ENCODE measurements at places on chromosomes 6 and 20.

GRCh38 chr6:133300896-133301295 is 59.7 kb downstream of the EYA4 start:
- DNase-seq: no peak

- DNase-seq: no peak
Measured at GRCh38 chr20:64268174-64268573, 12.6 kb downstream of the PCMTD2 start.

DNA sequence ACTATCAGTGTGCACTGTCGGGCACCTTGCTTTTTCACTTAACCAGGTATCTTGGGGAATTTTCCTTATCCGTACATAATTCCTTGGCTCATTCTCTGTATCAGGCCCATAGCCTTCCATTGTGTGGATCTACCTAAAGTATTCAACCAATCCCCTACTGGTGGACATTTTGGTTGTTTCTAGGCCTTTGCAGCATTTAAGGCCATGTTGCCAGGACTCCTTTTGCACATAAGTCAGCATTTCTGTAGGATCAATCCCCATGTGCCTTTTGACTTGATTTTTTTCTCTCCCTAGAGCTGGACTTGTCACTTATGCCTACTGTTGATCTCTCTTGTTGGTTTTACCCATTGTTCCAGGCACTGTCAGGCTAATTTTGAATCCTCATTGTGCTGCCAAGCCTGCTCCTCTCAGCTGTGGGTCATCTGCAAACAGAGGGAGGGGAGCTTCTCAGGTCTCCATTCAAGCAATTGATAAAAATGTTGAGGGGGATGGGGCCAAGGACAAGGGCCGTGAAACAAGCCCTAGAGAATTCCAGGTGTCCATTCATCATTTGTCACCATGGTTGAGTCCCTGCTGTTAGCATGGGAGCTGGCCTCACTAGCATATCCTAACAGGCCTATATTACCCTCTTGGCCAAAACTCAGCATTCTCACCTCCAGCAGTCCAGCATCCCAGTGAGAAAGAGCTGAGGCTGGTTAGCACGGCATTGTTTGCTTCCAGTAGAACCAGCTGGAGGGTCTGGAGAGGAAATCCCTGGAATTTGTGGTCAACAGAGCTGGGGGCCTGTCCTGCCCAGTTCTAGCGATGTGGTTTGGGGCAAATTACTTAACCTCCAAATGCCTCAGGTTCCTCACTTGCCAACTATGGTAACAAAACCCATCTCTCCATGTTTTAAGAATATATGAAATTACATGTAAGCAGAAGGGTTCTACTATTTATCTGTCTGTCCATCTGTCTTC is 178.4 kb downstream of the MRPL14 start:
- DNase-seq: no peak

GRCh38 chr6:168157272-168158212 is 78.5 kb upstream of the FRMD1 start:
- DNase-seq: peak; percentile 23

DNA sequence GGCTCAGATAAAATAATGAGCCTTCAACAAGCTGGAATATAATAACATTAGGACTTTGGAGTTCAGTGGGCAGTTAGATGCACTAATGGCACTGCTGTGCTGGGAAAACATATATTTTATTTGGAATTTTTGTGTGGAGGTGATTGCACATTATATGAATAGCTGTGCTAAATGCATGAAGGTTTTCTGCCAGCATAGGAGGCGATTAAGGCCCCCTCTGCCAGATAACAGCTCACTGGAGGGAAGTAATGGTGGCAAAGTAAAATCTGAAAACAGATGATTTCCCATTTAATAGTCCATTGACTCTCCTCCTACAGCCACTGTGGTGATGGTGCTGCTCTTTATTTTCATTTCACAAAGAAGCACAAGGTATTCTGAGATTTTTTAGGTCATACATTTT is 326.0 kb downstream of the GRIK2 start:
- no peak for DNase-seq

- no peak for DNase-seq
Measured at GRCh38 chr6:67591910-67592309, 1043.2 kb upstream of the ADGRB3 start.

DNA sequence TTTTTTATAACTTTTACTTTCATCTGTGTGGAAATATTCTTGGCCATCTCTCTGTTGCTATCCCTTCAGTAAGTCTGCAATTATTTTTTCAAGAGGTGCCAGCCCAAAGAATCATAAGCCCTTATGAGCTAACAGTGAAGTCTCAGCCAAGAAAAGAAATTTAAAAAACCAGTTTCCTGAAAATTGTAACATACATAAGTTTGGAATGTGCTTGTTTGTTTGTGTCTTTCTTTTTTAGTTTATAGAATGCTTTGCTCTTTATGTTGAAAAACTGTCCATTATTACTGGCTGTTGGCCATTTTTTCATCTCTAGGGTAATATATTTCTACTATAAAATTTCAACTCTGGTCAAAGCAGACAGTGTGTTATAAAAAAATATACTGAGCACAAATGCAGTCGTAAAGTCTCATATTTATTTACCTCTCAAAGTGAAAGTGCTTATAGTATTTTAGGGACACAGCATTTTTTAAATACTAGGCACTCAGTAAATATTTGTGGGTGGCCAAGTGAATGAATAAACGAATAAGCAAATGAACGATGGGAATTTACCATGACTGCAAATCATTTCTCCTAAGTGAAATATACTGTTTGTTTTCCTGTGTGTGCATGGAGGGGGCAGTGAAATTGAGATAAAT is 659.7 kb downstream of the KIF16B start:
- DNase-seq: no peak

GRCh38 chr6:103719545-103719944 is 1140.2 kb downstream of the HACE1 start:
- no peak for DNase-seq

DNA sequence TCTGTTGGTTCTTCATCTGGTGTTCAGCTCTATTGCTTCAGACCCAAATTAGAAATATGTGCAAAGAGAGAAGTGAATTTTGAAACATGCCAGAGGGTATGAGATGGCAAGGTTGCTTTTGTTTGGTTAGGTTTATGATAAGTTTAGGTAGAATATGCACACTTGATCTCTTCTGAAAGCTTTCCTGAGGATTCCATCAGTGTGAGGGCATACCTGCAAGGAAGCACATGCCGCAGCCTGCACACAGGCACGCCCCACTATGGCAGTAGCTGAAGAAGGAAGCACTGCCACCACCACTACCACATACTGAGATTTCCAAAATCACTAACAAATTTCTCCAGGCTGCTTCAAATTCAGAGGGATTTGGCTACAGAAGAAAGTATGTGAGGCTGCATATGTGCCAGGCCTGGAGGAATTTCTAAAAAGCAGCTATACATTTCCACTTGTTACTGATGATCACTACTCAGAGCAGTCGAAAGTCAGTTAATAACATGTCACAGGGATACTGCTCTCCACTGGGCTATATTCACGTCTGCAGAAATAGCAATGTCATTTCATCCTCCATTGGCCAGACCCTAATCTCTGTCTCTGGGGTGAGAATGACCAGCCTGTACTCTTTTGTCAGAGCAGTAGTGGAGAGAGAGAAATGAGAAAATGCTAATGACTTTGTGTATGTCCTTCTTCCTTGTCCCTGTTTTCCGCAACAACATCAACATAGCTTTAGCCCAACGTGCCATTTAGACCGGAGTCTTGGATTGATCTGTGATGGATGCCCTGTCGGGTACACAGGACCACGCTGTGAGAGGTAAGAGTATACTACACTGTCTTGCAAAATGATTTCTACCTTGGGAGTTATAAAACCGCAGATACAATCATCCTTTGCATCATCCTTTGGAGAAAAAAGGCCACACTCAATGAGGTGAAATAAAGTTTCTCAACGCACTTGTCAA is 396.7 kb downstream of the LAMA2 start:
- no peak for DNase-seq

GRCh38 chr6:162798546-162799266 is 70.9 kb downstream of the PACRG start:
- no peak for DNase-seq

DNA sequence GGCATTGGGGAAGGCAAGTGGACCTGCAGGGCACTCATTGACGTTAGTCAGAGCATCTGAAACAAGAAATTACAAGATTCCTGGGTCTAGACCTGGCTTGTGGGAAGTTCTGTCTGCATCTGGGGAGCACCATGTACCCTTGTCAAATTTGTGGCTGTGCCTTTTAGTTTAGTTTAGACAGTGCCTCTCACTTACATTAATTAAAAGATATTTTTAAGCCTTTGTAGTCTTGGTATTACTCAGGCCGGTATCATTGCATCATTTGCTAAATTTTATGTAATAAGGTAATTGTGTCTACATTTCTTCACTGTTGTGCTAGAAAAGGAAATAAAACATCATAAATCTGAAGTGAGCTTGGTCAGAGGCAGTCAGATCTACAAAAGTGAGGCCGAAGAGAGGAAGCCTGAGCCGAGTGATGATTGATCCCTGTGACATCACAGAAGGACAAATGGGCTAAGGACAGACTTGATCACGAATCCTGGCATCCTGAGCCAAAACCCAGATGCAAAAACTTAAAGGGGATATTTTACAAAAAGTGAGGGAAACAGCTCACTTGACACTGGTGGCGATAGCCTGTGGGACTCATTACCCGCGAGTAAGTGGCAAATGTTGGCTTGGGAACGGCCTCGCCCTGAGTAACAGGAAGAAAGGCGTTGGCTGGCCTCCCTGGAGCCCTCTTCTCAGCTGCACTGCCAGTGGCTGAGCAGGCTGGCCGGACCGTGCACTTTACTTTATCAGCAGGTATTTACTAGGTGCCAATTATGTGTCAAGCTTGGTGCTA is 106.5 kb downstream of the TCP11 start:
- DNase-seq: peak; percentile 20

- DNase-seq: no peak
Measured at GRCh38 chr6:116396441-116396840, 25.7 kb downstream of the DSE start.

GRCh38 chr6:95280686-95281273 is 296.6 kb upstream of the MANEA start:
- no peak for DNase-seq

DNA sequence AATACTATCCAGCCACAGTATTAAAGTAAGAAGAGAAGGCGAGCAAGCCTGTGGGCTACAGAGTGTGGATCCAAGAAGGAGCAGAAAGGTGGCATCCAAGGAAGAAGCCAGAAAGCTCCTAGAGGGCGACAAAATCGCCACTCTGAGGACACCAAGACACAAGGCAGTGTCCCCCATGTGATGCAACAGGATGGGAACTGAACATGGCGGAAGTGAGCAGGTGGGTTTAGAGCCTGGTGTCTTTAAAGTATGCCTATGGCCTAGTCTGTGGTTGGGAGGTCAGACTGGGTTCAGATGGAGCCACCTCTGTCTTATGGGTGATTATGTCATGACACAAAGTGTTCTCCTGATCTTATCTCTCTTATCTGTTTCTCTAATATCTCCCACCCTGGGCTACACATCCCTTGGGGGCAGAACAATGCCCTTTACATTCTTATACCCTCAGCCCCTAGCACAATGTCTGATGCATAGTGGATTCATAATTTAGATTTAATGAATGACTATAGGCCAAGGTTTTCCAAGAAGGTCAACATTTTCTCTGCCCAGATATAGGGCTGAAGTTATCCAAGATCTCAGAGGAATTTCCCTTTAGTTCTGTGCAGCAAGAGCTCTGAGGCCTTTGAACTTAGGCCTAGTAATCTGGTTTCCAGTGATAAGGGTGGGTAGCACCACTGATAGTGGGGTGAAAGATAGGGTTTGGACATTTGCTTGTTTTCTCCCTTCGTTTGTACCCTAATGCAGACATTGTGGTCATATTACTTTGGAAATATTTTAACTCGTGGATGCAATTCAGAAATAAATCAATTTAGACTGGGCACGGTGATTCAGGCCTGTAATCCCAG is 167.3 kb upstream of the AKIRIN2 start:
- DNase-seq: no peak

DNA sequence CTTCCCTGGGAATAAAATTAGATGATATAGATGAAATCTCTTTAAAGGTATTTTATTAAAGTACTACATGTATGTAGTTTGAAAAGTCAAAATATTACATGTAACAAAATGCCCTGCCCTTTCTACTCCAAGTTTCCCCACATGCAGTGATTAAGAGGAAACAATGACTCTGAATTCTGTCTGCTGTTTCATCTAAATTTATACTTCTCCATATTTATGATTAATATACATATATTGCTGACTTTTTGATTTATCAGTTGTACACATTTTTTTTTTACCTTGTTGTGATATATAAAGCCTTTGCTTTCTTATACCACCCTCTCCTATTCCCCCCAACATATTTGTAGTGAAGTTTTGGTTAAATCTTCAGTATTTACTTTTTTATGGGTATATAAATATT is 127.9 kb downstream of the ZFAND3 start:
- DNase-seq: no peak

All from DMS79 (cell line).